Endothelial cell (in vitro differentiated cells): ENCODE measurements at places on chromosomes 4 and X.
A peak's percentile ranks its signal among the peaks of the same experiment; 100 is the strongest.

GRCh38 chr4:123110147-123110546 is 187.8 kb upstream of the NUDT6 start:
- H3K36me3 ChIP-seq = peaks cover 7% of the 10 kb centered on the region
- DNase-seq = no peak
- H3K27ac ChIP-seq = no peak overlapping the region
- H3K4me3 ChIP-seq = no peak overlapping the region
- no peaks in the 10 kb centered on the region for H3K27me3 ChIP-seq

GRCh38 chr4:4555916-4556315 is 14.1 kb upstream of the STX18 start:
- no peak overlapping the region for H3K27ac ChIP-seq
- no peak overlapping the region for H3K4me3 ChIP-seq
- peaks cover 9% of the 10 kb centered on the region for H3K36me3 ChIP-seq
- H3K27me3 ChIP-seq = peaks cover 3% of the 10 kb centered on the region

DNA sequence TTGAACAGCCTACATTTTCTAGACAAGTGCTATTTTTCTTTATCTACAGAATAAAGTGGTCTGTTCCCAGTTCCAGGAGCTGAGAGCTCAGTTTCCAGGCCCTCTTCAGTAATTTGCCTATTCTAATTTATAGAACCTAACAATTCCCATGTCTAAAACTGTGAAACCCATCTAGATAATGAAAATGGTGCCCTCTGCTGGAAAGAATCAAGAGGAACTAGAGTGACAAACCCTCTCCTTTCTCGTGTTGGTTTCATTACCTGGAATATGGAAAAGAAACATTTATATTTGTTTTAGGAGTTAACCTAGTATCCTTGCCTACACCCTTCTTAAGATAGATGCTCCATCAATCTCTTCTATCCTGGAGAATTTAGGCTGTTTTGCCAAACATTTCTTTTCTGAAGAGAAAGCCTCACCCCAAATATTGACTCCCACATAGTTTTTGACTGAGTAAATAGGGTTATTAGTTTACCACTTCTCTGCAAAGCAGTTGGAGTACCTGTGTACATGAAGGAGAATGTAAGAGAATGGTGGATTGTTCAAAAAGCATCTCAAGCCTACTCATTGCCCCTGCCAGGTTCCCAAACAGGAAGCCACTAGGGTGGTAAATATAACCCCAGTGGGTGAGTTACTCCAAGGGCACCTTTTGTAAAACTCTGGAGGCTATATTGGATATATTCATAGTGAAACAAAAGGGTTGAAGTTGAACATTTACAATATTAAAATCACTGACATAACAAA is 121.6 kb downstream of the RASL11B start:
- no peaks in the 10 kb centered on the region for H3K27me3 ChIP-seq
- no peaks in the 10 kb centered on the region for H3K36me3 ChIP-seq
- no peak overlapping the region for H3K4me3 ChIP-seq
- peak; percentile 40 for DNase-seq
- H3K27ac ChIP-seq = no peak overlapping the region

- H3K4me1 ChIP-seq = no peaks in the 10 kb centered on the region
- H3K27ac ChIP-seq = no peak overlapping the region
- no peak overlapping the region for H3K4me3 ChIP-seq
- H3K36me3 ChIP-seq = peaks cover 4% of the 10 kb centered on the region
- DNase-seq = no peak
- H3K27me3 ChIP-seq = peaks cover 1% of the 10 kb centered on the region
Measured at GRCh38 chr4:82517043-82517442, 44.7 kb downstream of the TMEM150C start.

DNA sequence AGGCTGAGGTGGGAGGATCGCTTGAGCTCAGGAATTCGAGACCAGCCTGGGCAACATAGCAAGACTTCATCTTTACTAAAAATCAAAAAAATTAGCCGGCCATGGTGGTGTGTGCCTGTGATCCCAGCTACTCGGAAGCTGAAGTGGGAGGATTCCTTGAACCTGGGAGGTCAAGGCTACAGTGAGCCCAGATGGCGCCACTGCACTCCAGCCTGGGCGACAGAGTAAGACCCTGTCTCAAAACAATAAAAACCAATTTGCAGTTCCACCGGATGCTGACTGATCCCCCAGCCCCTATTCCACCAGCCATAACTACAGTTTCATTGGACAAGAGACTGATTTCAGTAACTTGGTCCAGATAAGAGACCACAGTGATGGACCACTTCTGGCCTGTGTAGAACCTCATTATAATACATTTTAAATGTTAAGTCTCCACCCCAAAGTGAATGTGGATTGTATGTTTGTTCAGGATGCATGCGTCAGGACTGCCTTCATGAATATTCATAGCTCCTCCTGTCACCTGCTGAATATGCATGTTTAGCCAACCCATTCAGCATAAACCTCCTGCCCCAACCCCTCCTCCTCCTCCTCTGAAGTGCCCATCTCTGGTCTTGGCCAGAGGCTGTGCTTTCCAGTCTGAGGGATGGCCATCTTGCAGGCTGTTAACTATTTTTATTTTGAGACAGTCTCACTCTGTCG is 2.3 kb upstream of the SLBP start:
- no peak for DNase-seq
- no peak overlapping the region for H3K4me3 ChIP-seq
- peaks cover 5% of the 10 kb centered on the region for H3K27me3 ChIP-seq
- H3K4me1 ChIP-seq = peaks cover 17% of the 10 kb centered on the region
- H3K27ac ChIP-seq = no peak overlapping the region
